ENCODE measurements at places on chromosomes 3 and 15. TPM values are rescaled to one million over a fixed set of nuclear protein-coding genes. Genes with fewer than 3 reads are reported as not detected.

ROPN1 gene
- 0.69 TPM for total RNA-seq

GRCh38 chr3:109806929-109807328, 469.6 kb upstream of the DPPA4 start:
- DNase-seq: no peak

- DNase-seq: no peak
These were observed 58.4 kb upstream of the ATP2C1 start for GRCh38 chr3:130835483-130835882.

GRCh38 chr3:184815046-184815930, 3.3 kb downstream of the VPS8 start:
- no peak for DNase-seq

LAMB2 gene
- 379 TPM for total RNA-seq

DNA sequence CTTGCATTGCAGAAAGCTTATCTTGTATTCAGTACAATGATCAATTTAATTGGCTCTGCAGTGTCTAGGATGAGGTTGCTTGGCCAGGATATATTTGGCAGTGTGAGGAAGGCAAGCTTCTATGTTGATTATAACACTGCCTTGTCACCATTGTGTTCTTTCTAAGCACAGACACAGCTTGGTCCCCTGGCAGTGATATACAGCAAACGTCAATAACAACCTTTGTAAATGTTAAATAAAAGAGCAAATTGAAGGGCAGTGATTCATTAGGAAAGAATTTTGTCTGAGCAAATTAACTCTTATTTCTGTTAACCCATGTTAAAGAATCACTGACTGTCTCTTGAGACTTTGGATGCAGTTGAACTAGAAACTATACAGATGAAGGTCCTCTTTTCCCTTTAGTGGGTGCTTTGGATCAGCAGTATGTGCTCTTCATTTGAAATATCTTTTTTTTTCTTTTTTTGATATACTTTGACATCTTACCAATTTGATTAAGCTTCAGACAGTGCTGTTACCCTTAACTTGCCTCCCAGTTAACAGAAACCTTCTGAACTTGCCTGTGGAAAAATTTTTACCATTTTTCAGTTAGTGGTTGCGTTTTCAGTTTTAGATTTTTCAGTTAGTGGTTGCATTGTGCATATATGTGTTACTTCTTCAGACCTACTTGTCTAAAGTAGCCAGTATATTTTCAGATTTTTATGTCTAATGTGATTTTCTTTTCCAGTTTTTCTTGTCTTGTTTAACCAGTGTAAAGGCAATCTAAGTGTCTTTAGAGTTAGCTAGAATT, 199.8 kb downstream of the TCF12 start:
- no peak for DNase-seq

THPO gene
- 68.1 TPM for total RNA-seq

Data from skin of body (tissue), 3 donors.